ENCODE measurements at places on chromosomes 12 and 14.
A peak's percentile ranks its signal among the peaks of the same experiment; 100 is the strongest.

DNA sequence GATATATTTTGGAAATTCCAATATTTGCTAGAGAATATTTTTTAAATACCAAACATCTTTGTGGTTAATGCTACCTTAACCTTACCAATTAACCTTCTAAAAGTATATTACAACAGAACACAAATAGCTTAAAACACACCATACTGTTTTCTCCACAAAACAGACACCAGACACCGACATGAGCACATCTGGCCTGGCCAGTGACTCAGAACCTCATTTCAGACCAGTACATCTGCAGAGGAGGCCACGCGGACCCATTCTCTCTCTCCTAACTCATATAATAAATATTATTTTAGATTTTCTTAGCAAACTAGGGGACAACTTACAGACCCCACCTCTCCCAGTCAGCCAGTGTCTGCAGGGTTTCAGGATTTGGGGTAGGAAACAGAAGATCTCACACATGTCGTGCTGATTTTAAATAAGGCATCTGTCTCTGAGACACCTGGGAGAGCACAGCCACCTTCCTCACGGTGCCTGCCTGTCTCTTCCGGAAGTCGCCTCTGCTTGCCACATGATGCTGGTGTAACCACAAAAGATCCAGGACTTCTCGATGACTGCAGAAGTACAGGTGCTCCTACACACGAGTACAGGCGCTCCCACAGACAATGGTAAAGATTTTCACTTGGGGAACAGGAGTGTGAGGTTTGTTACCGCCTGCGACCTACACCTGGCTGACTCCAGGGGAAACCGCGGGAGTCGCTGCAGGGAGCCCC is 9.7 kb upstream of the ANKLE2 start:
- DNase-seq, result no peak

DNA sequence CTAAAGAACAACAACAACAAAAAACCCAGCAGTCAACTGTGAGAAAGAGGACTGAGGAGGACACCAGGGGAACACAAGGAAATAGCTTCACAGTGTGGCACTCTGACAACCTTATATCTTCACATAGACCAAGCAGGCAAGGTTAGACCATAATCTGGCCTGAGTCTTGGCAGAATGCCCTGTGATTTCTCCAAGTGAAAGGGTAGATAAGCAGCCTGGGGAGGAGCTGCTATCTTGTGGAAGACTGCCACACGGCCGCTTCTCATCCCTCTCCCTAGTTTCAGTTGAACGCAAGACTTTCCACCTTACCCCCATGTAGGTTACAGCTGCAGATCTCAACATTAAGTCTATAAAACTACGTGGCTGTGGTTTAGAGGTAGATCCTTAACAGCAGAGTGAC is 3.7 kb downstream of the SLC25A21 start:
- no peak for DNase-seq

DNA sequence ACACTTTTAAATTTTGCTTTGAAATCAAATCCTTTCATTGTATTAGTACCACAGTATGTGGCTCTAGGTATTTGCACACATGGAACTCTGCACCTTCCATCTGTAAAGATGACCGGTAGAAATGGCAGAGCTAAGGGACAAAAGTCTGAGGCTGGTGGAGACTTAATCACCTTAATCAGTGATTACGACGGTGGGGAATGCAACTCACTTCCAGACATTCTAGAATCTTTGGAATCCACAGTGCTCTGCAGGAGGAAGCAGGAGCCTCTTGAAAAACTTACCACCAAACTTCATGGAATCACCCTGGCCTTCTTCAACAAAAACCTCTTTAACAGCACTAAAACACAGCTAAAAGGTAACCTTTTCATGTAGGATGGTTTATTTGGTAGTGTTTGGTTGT is 3.9 kb upstream of the DACT1 start:
- DNase-seq, result no peak

DNA sequence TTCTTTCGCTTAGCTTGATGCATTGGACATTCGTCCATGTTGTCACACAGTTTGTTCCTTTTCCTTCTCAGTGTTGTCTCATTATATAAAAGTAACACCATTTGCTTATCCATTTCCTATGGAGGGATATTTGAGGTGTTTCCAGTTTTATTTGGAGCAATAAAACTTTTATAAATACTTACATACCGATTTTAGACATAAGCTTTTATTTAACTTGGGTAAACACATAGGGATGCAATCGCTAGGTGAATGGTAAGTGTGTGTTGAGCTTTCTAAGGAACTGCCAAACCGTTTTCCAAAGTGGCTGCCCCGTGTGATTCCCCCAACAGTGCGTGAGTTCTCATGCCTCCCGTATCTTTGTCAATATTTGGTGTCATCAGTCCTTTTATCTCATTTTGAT is 95.2 kb upstream of the DYNC1H1 start:
- no peak for DNase-seq

DNA sequence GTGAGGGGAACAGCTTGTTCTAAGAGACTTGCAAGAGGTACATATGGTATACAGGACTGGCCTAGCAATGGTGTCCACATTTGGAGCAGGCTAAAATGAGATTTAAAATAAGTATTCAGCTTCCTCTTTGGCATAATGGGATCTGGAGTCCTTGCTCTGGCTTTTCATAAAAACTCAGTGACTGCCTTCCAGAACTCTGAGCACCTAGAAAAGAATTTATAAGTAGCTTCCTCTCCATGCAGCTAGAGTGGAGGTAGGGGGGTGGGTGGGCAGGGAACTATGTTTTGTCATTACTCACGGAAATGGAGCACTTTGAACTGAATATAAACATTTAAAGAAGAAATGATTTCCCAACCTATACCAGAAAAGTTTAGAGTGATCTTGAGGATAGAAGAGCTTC is 3.3 kb upstream of the C12orf71 start:
- DNase-seq, result no peak

GRCh38 chr12:104130760-104131159 is 7.2 kb downstream of the NFYB start:
- no peak for DNase-seq

DNA sequence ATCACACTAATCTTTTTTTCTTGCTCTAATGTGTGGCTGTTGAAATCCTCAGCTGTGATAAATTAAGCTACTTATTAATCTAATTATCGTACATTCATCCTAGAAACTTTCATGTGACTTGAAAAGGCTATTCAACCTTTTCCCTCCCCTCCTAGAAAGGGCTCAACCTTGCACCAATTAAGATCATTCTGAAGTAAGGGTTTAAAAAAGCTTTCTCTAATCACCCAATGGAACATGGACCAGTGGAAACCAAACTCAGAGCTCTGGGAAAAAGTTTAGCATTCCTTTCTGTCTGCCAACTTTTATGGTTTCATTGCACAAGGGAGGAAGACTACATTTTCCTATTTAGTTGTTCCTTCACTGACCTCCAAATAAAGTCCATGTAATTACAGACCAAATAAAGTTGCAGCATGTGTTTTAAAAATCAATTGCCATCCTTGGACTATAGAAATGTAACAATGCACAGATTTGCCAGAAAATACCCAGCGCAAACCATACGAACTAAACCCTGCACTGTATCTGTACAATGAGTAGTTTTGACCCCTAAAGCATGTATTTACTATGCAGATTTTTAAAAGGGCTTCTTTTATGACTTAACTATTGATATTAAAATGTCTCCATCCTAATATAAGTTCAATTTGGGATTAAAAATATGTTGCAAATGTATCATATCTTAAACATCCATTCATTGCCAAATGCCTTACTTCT is 142.6 kb upstream of the OTX2 start:
- DNase-seq, result no peak

GRCh38 chr12:124771462-124772288 is 92.0 kb downstream of the SCARB1 start:
- DNase-seq, result peak; percentile 46

DNA sequence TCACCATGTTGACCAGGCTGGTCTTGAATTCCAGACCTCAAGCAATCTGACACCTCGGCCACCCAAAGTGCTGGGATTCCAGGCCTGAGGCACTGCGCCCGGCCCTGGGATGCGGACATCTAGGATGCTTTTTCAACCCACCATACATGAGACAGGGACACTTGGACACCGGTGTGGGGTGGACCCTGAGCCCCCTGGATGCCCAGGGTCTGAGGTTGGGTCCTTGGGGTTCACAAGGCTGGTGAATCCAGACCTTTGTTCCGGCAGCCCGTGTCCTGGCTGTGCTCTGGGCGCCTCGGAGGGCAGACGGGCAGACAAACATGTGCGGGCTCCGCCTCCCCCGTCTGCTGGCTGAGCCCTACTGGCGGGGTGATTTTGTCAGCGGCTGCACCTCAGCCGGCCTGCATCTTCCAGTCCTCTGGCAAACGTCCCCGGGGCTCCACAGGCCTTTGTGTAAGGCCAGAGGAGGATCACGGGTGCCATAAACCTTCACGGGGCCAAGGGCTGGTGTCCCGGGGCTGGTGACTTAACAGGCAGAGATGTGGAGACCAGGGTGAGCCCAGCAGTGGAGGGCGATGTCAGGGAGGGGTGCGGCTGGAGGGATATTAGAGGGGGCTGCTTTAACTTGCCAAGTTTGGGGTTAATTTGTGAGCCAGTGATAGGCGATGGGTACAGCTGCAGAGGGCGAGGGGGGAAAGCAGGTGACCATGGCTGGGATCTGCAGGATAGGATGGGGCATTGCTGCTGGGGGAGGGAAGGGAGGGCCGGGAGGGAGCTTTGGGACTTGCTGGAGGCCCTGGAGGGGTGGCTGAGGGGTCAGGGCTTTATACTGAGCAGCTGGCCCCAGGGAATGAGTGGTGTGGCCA is 5.8 kb downstream of the ASPG start:
- no peak for DNase-seq

DNA sequence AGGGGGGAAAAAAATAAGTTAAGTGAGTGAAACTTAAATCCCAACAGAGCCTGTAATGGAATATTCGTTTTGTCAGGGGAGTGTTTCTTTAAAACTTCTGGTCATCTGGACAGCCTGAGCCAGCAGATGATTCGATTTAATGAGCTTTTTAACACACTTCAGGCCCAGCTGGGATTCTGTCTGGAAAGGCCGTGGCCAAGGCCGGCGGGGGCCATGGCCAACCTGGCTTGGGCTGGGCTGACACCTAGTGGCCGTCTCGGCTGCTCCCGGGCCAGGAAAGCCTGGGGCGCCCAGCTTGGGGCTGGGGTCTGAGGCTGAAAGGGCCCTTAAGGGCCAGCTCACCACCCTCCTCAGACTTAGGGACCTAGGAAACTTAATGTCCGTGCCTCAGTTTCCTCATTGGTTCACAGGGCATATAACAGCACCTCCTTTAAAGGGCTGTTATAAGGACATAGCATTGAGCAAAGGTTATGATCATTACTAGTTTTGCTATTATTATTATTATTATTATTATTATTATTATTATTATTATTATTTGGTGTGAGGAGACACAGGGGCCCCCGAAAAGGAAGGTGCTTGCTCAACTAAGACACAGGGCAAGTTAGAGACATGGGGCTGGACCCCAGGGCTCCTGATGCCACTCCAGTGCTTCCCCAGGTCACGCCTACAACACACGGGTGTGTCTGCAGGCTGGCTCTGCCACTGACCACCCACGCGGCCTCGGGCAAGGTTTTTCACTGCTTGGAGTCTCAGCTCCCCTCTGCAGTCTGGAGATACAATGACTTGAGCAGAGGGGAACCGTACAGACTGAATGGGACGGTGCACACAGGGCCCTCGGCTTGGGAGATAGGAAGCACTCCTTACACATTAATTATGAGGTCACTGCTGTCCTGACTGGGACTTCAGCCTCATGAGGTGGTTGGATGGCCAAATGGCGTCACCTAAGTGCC is 84.0 kb downstream of the SYNE3 start:
- DNase-seq, result peak; percentile 25

GRCh38 chr12:13044906-13045299 is 722 bp downstream of the FAM234B start:
- no peak for DNase-seq
